ENCODE measurements at places on chromosomes 7 and 10. TPM values are rescaled to one million over a fixed set of nuclear protein-coding genes. Genes with fewer than 3 reads are reported as not detected.

DNA sequence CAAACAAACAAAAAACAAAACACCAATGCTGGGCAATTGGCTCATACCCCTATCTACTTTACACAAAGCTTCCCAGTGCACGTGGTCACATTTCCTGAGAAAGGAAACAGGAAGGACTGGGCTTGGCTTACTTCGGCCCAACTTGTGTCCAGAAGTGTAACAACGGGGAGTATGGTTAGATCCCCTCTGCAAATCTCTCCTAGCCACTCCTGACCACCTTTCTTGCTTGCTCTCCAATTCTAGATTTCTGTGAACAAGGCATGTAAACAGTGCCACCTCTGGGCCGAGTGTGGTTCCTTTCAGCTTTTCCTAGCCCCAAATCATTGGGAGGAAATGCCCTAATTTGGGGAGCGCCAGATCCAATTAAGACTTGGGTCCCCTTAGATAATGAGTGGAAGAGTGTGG lies 21.0 kb upstream of the FRAT2 start:
- DNase-seq = no peak

DNA sequence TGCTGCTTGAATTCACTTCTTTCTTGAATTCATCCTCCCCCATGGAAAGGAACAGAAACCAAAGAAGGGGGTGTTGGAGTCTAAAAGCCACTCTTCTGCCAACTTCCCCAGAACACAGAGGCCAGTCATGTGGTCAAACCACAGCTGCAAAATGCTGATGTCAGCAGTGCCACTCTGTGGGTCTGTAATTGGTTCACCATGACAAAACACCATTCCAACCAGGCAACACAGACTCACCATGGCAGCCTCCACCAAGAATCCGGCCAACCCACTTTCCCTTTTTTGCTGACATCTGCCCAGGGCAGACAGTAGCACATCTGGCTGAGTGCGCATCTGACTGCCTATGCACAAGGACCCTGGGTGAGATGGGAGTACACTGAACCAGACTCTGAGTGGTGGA lies 16.8 kb downstream of the OSBPL3 start:
- DNase-seq = peak; percentile 97

DNA sequence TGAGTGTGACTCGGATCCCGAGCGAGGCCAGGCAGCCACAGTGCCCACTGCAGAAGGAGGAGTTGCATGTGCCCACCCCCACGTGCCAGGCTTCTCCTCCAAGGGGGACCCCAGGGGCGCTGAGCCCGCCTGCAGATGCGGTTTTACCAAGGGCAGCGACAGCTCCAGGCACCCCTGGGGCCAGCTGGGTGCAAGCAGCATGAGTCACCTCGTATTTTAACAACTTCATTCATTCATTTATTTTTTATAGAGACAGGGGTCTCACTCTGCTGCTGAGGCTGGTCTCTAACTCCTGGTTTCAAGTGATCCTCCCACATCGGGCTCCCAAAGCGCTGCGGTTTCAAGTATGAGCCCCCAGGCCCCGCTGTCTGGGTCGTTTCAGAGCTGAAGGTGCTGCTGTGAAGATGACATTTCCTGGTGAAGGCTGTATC lies 1.3 kb upstream of the FOXL3 start:
- DNase-seq = no peak

GRCh38 chr10:12819071-12819470 lies 182.4 kb downstream of the CCDC3 start:
- DNase-seq = no peak

The PAPSS2 gene
- 0.17 TPM for total RNA-seq

- DNase-seq = no peak
These were observed 116.3 kb downstream of the CUX1 start for GRCh38 chr7:101933688-101934121.

The RBM28 gene
- 20.1 TPM for total RNA-seq

The RBM48 gene
- 9.7 TPM for total RNA-seq

The DPP6 gene
- not detected for total RNA-seq

GRCh38 chr7:108167460-108167859 lies 37.3 kb upstream of the LAMB4 start:
- peak; percentile 64 for DNase-seq

GRCh38 chr7:123198668-123199652 lies 809 bp downstream of the SLC13A1 start:
- DNase-seq = no peak

GRCh38 chr10:10295537-10295936 lies 722.1 kb upstream of the CELF2 start:
- no peak for DNase-seq

The IFIT2 gene
- total RNA-seq = 4.0 TPM

DNA sequence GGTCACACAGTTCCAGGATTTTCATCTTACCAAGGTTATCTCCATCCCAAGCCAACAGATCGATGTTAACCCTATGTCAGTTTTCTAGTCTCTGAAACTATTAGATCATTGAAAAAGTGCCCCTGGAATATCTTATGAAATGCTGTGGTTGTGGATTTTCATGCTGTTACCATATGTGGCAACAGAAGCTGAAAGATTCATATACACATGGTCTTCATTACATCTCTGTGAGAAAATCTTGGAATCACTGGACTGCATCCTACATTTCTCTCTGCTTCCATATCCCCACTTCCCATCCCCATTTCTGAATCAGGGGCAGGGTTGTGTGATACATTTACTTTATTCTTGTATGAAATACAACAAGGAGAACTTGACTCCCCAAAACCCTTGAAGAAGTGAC lies 146.1 kb downstream of the SLC16A9 start:
- DNase-seq = no peak

DNA sequence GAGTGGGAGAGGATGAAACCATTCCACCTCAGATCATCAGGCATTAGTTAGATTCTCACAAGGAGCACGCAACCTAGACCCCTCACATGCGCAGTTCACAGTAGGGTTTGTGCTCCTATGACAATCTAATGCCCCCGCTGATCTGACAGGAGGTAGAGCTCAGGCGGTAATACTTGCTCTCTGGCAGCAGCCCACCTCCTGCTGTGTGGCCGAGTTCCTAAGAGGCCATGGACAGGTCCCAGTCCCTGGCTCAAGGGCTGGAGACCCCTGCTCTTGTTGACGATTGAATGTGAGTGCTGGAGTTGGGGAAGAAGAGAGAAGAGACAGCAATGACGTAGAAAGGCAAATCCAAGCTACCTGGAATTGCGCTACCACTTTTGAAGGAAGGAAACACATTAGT lies 267.2 kb downstream of the TFEC start:
- no peak for DNase-seq

DNA sequence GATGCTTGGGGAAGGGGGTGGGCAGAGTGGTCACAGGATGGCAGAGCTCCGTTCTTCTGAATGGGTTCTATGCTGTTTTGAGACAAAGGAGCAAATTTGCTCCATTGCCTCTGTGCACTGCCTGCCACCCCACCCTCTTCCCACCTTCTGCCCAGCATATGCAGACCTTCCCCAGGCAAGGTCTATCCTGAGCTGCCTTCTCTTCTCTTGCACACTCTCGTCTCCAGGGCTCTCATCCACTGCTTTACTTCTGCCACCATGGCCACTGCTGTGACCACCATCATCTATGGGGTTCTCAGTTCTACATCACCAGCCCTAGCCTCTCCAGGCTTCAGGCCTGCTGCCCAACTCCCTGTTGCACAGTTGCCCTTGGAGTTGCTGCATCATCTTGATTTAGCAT lies 230.4 kb downstream of the TMEM178B start:
- no peak for DNase-seq

DNA sequence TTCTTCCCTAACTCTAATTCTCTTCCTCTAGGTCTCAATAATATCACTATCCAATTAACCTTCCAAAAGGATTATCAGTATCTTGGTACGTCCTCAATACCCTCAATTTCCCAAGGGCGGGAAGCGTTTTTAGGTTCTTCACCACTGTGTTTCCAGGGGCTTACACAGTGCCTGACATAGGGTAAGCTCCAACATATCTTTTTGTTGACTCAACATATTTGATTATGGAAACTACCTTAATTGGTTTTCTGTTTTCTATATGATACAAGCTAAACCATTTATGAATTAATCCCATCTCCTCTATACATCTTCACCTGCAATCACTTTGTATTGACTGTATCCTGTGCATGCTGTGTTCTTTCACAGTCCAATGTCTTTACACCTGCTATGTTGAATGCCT lies 987.3 kb downstream of the GRID1 start:
- no peak for DNase-seq

GRCh38 chr7:47040795-47041347 lies 541.0 kb downstream of the TNS3 start:
- no peak for DNase-seq

DNA sequence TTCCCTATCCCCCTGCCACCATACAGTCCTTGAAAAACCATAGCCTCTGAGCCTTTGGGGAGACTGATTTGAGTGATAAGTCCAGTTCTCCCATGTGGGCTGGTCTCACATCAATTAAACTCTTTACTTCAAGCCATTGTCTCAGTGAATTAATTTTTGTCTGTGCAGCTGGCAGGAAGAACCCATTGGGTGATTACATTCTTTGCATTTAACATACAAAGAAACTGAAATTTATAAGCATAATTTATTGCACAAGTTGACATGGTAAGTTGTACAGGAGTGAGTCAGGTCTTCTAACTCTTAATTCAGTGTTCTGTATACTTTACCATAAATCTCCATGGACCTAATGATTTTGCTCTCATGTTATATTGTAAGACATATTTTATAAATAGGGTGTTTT lies 1613.0 kb upstream of the LRRTM3 start:
- no peak for DNase-seq

The PNLIPRP3 gene
- total RNA-seq = not detected

DNA sequence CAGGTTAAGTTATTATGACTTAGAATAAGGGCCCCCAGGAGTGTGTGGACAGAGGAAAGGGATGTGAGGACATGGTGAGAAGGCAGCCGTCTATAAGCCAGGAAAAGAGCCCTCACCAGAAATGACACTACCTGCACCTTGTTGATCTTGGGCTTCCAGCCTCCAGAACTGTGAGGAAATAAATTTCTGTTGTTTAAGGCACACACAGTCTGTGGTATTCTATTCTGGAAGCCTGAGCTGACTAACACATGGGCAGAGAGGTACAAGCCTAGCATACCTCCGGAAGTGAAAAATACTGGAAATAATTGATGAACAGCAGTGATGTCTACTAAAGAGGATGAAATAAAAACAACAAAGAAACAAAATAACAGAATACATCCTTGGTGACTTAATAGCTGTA lies 46.1 kb upstream of the GRB10 start:
- no peak for DNase-seq

DNA sequence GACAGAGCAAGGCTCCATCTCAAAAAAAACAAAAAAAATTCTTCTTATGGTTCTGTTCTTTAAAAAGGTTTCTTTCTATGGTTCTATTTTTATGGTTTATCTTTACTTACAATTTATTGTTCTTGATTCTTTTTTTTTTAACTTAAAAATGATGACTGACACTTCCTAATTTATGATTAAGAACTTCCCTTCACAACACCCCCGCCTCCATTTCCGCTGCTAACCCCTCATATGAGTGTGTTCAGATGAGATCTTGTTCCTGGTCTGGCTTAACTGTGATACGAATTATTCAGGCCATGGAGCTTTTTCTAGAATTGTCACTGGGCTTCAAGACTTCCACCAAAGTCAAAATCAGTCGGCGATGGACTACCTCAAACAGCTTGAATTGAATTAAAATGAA lies 33.9 kb downstream of the PTER start:
- DNase-seq = no peak

DNA sequence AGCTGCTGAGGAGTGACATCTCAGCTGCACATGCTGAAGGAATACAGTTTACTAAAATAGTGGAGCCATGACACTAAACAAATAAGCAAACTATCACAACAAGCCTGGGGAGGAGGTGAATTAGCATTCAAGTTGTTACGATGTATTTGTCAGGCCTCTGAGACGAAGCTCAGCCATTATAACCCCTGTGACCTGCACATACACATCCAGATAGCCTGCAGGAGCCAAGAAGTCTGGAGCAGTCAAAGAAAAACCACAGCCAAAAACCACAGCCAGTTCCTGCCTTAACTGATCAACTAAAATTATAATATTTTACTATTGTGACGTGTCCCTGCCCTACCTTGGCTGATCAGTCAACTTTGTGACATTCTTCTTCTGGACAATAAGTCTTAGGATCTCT lies 68.6 kb downstream of the NSUN6 start:
- DNase-seq = peak; percentile 26

The PLAC9 gene
- not detected for total RNA-seq

The TRUB1 gene
- 36.2 TPM for total RNA-seq

- no peak for DNase-seq
These were observed 43.2 kb downstream of the ZNF467 start for GRCh38 chr7:149729983-149730801.

The ADCY1 gene
- total RNA-seq = 2.3 TPM

The ZNF716 gene
- total RNA-seq = 0.53 TPM

DNA sequence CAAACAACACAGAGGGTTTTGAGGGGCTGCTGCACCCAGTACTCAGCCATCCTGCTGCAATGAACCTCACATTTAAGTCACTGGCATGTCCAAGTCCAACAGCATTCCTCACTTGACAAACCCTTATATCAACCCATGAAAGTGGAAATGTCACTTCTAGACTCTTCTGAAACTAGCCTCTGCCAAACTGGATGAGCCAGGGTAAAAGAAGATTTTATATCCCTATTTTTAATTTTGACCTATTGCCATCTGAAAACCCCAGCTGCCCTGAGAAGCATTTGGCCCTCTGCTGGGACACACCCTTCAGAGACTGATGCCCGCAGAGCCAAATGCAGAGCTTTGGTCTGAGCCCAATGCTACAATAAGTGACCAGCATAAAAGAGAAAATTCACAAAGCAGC lies 201.1 kb downstream of the ANK3 start:
- DNase-seq = no peak

GRCh38 chr7:77482015-77482414 lies 55.1 kb upstream of the PTPN12 start:
- DNase-seq = peak; percentile 39

The PSMA2 gene
- 653 TPM for total RNA-seq

The GSDME gene
- 19.8 TPM for total RNA-seq

DNA sequence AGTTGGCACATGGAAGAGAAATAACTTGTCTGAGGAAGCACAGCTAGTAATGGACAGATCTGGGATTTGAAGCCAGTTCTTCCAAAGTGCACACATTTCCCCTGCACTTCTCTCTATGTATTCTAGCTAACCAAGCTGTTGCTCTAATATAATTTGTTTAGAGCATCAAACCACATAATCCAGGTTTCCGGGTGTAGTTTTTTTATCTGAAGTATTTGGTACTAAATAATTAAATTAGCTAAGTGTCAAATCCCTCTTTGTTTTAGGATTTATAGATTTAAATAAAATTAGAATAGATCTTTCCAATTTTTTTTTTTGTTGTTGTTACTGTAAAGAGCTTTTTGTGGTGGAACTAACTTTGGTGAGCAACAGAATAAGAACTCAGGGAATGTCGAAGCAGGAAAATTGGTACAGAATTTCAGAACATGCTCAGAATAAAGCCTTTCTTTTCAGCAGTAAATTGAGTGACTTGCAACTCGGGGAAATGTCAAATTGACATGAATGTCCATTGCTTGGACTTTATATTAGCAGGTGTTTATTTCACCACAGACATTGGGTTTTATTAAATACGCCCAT lies 33.7 kb downstream of the CAMK1D start:
- DNase-seq = no peak

GRCh38 chr7:86932038-86932512 lies 127.4 kb downstream of the ELAPOR2 start:
- DNase-seq = peak; percentile 49

Data from H4 (cell line).